ENCODE measurements at places on chromosomes 12 and 14.

- DNase-seq = no peak
These were observed 3.6 kb upstream of the VRK1 start for GRCh38 chr14:96793547-96793946.

DNA sequence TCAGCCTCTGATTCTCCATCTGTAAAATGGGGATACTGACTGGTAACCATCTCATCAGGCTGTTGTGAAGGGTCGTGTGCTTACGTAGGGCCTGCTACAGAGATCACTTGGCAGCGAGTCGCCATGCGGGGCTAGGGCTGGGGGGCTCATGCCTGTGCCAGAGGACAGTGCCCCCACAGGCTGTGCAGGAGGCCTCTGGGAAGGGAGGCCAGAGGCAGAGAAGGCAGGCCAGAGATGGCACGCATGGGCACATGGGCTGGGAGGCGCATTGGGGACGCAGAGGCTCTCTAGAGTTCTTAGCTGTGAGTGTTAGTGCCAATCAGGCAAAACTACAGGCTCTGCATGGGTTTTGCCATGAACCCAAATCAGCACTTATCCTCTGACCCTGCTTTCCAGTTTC, 3.5 kb upstream of the BDKRB2 start:
- no peak for DNase-seq

- no peak for DNase-seq
These were observed 277.1 kb downstream of the FOXG1 start for GRCh38 chr14:29043737-29044136.

DNA sequence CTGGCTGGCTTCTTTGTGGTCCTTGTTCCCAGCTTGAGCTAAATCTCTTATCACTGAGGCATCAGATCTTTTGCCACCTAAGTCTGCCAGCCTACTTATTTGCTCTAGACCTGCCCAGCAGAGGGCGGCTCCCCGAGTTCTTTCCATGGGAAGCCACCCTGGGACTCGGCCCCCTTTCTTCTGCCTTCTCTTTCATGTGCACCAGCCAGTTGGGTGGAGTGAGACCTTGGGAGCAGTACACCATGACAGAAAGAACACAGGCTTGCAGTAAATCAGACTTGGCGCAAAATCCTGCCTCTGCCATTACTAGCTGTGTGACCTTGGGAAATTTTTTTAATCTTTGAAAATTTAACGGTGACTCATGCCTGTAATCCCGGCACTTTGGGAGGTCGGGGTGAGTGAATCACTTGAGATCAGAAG, 7.4 kb downstream of the SMAGP start:
- no peak for DNase-seq

All from spinal cord (tissue), 10 donors.